Fibroblast of the aortic adventitia (primary cell): ENCODE measurements at places on chromosomes 11 and 22. TPM values are rescaled to one million over a fixed set of nuclear protein-coding genes. Genes with fewer than 3 reads are reported as not detected.

The STX3 gene
- 17.9 and 69.6 TPM in 2 replicates for total RNA-seq

DNA sequence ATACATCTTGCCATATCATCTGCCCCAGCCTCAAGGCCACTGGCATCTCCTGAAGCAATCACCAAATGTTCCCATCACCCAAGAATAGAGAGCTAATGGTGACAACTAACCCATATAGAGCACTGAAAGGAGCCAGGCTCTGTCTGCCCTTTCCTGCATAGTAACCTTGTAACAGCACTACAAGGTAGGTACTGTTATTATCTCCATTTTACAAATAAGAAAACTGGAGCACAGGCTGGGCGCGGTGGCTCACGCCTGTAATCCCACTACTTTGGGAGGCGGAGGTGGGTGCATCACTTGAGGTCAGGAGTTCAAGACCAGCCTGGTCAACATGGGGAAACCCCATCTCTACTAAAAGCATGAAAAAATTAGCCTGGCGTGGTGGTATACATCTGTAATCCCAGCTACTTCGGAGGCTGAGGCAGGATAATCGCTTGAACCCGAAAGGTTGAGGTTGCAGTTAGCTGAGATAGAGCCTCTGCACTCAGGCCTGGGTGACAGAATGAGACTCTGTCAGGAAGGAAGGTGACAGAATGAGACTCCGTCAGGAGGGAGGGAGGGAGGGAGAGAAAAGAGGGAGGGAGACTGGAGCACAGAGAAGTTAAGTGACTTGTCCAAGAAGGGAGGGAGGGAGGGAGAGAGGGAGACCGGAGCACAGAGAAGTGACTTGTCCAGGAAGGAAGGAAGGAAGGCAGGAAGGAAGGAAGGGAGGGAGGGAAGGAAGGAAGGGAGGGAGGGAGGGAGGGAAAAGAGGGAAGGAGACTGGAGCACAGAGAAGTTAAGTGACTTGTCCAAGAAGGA is 2.2 kb downstream of the SLC35F2 start:
- no peak for DNase-seq

GRCh38 chr22:36831206-36831605 is 14.4 kb upstream of the PVALB start:
- no peak for DNase-seq

- no peak for DNase-seq
Measured at GRCh38 chr11:34810107-34810562, 106.0 kb downstream of the APIP start.

GRCh38 chr11:109043315-109043714 is 378.4 kb downstream of the DDX10 start:
- no peak for DNase-seq
